ENCODE measurements at places on chromosomes 3 and 15.

DNA sequence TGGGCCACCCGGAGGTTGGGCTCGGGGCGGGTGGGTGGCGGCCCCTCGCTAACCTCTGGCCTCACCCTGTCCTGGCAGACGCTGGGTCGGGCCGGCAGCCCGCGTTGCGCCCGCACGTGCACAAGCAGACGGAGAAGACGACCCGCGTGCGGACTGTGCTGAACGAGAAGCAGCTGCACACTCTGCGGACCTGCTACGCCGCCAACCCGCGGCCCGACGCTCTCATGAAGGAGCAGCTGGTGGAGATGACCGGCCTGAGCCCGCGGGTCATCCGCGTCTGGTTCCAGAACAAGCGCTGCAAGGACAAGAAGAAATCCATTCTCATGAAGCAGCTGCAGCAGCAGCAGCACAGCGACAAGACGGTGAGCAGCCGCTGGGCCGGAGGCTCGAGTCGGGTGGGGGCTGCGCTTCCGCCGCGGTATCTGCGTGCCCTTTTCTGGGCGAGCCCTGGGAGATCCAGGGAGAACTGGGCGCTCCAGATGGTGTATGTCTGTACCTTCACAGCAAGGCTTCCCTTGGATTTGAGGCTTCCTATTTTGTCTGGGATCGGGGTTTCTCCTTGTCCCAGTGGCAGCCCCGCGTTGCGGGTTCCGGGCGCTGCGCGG lies 3.7 kb downstream of the ISL2 start:
- DNase-seq, result peak; percentile 50

DNA sequence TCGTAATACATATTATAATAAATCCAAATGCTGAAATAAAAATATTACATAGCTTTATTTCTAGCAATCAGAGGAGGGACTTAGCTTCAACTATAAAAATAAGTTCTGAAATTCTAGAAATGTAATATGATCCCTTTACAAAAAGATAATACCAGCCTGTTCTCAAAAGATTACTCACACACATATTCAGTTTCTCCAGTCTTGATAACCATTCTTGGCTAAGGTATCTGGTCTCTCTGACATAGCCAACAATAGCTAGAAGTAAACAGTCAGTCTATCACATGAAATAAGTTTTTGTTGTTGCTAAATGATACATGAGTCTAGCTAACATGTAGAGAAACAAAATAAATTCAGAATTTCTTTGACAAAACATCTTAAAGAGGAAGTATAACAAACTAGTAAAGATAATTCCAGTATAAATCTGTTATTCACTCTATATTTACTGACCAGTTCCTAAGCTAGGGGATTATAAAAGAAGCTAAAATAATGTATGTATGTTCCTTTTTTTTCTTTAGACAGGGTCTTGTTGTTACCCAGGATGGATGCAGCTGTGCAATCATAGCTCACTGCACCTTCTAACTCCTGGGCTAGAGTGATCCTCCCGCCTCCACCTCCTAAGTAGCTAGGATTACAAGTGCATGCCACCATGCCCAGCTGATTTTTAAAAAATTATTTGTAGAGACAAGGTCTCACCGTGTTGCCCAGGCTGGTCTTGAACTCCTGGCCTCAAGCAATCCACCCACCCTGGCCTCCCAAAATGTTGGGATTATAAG lies 170.6 kb downstream of the TBL1XR1 start:
- DNase-seq, result peak; percentile 21

DNA sequence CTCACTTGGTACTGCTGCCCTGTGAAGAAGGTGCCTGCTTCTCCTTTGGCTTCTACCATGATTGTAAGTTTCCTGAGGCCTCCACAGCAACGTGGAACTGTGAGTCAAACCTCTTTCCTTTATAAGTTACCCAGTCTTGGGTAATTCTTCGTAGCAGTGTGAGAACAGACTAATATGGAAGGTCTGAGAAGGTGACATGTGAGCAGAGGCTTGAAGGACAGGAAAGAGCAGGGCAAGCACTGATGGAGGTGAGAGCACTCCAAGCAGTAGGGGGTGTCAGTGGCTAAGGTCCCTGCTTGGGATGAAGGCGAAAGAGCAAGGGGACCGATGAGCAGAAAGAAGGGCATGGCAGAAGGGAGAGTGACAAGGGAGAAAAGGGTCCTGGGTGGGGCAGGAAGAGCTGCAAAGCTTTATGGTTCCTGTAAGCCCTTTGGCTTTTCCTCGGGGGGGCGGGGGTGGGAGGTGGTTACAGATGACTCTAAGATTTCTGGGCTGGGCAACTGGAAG lies 3.5 kb downstream of the EIF4E3 start:
- DNase-seq, result no peak

DNA sequence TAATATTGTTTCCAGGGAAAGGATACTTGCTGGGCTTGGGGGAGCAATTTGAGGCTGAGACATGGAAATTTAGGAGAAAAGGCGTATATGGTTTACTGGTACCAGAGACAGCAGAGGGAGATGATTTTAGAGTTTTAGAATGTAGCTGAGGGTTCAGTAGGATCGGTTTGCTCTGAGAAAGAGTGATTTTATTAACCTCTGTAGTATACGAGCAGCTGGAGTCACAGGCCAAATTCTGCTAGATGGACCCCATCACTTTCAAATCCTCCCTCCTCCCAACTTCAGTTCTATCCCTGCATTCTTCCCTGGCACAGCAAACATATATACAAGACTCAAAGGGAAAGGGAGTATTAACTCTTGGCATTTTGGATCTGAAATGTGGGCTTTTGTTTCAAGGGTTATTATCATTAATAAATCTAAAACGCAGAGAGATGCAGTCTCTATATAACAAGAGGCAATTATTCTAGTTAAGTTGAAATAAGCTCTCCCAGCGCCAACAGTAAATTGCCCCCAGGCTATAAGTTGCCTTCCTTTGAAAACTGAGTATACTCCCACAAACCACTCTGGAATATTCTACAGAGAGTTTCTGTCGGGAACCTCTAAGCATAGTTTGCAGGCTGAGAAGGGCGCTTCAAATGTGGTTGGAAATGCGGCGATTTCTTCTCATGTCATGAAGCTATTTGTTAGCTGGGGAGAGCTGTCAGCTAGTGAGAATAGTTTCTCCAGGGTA lies 5.4 kb downstream of the CRABP1 start:
- DNase-seq, result no peak

GRCh38 chr3:188197388-188197847 lies 43.5 kb downstream of the LPP start:
- no peak for DNase-seq

DNA sequence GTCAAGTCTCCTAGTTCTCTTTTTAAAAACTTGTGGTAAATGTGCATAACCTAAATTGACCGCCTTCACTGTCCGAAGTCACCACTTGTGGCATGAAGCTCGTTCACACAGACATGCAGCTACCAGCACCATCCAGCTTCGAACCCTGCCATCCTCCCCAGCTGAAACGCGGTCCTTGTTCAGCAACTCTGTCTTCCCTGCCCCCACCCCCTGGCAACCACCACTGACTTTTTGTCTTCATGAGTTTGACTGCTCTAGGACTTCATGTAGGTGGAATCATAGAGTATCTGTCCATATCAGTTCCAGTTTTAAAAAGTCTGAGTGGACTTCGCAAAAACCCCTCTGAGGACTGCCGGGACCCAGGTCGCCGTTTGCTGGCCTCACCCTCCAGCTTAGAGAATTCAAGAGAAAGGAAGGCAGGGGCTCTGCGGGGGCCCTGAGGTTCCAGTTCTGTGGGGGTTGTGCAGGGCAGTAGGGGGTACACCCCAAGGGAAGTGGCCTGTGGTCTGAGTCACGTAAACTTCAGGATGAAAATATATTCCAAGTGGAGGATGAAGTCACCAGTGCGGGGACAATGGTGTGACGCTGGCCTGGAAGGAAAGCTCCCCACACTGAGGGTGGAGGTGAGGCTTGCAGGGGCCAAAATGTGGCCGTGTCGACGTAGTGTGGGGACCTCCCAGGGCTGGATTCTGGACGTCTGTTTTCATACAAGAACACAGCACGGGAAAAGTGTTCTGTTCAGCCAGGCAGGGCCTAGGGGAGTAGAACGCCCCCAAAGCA lies 67.6 kb downstream of the ABTB1 start:
- DNase-seq, result no peak

DNA sequence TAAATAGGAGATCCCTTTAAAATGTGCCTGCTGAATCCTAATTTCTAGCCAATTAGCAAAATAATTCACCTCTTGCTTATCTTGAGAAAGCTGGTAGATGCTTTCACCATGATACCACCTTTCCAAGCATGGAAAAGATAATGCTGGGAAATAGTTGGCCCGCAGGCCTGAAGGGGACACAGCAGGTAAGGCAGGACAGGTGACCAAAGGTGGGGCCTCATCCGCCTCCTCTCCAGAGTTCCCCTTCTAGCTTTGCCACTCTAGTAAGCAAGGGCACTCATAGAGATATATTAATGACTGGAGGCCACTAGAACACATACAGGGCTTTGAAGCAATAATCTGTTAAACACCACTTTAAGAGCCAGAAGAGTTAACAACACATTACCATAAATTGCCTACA lies 45.5 kb downstream of the SATB1 start:
- no peak for DNase-seq

DNA sequence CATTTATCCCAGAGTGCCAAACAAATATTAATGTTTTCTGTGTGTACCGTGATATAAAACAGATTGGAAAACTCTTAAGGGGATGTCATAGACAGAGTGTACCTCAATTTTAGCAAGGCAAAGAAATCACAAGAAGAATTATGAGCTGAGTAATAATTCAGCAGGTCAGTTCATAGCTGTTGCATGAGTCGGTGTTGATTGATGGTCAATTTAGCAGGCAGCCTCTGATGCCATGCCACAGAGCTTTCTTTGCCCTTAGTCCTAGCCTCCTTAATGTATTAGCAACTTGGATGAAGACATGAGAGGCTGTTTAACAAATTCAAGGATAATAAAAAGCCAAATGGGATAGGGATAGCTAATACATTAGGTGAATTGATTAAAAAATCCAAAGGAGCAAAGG lies 6.8 kb downstream of the SLC35A5 start:
- DNase-seq, result no peak

DNA sequence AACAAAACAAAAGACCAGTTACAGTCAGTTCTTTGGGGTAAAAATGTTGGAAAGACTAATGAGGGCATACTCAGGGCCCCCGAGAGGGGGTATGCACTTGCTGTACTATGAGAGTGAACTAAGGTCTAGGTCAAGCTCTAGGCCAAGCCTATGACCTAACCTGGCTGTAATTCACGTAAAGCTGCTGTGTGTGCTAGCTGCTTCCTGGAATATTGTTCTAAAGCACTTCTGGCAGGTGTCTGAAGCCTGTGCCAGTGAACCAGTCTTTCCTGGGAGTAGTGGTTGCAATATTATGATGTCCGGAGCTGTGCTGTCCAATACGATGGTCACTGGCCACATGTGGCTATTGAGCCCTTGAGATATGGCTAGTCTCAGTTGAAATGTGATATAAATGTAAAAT lies 13.1 kb upstream of the CX3CR1 start:
- DNase-seq, result no peak

DNA sequence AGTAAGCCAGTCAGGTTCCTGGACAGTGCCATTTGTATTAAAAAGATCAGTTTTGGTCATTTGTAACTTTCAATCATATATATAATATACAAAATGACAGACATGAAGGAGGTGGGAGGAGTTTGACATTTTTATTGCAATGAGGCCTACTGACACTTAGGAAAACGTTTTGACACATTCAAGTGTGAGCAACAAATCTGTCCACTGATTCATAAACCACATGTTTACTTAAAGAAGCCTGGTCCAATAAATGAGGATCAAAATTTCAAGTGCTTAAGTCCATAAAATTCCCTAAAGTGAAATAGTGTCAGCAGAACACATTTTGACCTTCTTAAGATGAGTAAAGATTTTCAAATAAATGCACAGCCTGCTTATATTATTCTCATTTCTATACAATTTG lies 137.3 kb downstream of the MECOM start:
- no peak for DNase-seq

DNA sequence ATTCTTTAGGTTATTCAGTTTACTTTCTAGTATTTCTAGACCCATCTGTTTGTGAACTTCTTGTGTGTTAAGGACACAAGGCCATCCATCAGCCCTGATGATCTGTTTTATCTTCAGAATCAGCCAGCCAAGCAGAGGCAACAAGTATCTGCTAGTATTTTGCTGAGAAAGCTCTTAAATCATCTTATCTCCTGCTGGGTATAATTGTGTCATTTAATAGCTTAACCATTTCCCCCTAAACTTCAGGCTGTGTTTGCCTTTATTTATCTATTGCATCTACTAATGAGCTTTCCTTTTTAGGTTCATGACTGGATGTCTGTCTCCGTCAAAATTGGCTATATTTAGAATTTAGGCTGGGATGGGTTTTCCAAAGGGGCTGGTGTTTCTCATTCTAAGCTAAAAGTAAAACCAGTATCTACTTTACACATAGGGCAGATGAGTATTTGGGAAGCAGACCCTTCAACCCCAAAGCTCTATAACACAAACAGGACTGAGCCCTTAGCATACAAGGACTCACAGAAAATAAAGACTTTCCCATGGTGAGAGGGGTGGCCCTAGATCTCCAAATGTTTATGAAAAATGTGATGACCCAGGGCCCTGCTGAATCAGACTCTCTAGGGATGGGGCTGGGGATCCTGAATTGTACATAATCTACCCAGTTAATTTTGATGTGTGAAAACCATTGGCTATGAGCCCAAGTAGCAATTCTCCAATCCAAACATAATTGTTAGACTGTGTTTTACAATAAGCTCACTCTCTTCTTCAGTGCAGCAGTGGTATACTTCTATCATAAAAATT lies 65.3 kb upstream of the PSMD6 start:
- DNase-seq, result peak; percentile 30

GRCh38 chr3:29695201-29695600 lies 414.3 kb downstream of the RBMS3 start:
- DNase-seq, result no peak

DNA sequence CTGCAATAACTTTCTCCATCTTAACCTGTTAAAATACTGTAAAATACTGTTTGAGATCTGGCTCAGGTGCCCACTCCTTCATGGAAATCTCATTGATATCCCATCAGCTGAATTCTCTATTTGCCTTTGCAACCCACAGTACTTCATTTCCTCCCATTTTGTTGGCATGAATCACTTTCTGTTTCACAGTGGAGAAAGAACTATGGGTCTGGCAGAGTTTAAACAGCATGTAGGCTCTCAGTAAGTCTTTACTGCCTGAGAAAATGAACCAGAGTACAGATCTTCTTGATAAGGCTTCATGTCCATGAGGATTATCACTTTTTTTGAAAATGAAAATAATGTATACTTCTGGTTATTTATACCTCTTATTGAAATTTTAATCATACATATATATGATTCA lies 245.9 kb downstream of the NAALADL2 start:
- no peak for DNase-seq

- DNase-seq, result no peak
Measured at GRCh38 chr15:79641841-79642240, 209.7 kb downstream of the MINAR1 start.

GRCh38 chr15:81297603-81298575 lies 26.1 kb downstream of the STARD5 start:
- no peak for DNase-seq

- no peak for DNase-seq
Measured at GRCh38 chr3:153192327-153192726, 30.3 kb downstream of the RAP2B start.

DNA sequence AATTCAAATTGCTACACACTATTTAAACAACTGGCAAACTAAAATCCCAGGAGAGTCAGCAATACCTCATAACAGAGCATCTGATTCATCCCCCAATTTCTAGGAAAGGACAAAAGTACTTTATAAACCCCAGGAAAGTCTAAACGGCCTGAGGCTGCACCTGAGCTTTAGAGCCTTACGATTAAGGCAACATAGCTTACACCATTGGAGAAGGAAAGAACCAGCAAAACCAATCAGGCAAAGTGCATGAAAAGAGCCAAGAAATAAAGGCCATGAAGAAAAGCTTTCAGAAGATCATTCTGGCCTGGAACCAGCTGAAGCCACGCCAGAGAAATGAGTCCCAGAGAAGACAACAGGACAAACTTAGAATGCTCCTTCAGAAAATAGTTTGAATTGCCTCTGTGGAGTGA lies 48.1 kb downstream of the PTPN9 start:
- no peak for DNase-seq
